ENCODE measurements at places on chromosomes 5 and 9.

GRCh38 chr5:135269199-135269598, 129.8 kb downstream of the MACROH2A1 start:
- no peak for DNase-seq

GRCh38 chr5:133814152-133814551, 154.3 kb downstream of the C5orf15 start:
- no peak for DNase-seq

GRCh38 chr5:108387758-108388157, 5.9 kb upstream of the FBXL17 start:
- no peak for DNase-seq

GRCh38 chr9:117549444-117549843, 134.6 kb upstream of the ASTN2 start:
- no peak for DNase-seq

DNA sequence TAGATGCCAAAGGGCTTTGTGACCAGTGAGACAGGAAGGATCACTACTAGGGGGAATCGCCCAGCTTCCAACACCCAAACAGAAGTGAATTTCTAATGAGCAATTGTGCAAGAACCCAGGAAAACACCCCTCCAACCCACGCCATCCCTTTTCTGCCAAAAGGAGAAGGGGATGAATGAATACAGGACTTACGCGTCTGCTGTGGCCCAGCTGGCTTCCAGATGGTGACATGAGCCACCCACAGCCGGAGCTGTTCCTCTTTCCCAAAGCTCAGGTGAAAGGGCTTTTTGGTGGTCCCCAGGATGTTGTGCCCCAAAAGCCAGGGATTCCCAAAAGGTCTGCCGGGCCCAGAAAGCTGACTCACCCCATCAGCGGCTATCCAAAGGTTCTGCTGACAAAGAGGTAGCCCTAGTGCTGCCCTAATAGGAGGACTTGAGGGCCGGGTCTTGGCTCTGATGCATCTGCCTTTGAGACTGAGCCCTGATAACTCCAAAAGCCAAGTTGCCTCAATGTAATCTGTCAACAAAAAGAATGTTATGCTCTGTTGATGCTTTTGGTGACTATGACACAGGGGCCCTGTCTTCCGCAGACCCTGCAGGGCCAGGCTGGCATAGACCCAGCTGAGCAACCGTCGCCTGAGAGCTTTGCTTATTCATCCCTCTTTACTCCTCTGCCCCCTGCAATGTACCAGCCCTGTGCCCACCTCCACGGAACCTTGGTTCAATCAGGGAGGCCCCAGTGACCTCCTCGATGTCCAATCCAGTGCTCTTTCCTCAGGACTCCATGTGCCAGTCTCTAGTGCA, 14.5 kb downstream of the GSN start:
- DNase-seq: no peak

- DNase-seq: no peak
These were observed 158.1 kb downstream of the NPR3 start for GRCh38 chr5:32869216-32869615.

- DNase-seq: no peak
These were observed 15.3 kb downstream of the ALDH1A1 start for GRCh38 chr9:72937545-72937944.

DNA sequence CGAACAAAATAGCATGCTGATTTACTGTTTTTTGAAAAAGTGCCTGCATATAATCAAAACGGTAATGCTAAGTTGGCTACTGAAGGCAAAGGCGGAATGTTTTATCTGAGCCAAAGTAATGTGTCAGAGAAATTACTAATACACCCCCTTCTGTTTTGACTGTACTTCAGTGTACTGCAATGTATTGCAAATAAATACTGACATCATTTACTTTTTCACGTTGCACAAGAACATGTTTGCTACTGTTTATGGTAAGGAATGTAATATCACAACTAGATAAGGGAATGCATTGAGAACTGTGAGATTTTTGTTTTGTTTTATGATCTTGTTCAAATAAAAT, 813 bp upstream of the AGTPBP1 start:
- no peak for DNase-seq

- DNase-seq: no peak
These were observed 116.5 kb downstream of the ANKRD55 start for GRCh38 chr5:56116599-56117141.

DNA sequence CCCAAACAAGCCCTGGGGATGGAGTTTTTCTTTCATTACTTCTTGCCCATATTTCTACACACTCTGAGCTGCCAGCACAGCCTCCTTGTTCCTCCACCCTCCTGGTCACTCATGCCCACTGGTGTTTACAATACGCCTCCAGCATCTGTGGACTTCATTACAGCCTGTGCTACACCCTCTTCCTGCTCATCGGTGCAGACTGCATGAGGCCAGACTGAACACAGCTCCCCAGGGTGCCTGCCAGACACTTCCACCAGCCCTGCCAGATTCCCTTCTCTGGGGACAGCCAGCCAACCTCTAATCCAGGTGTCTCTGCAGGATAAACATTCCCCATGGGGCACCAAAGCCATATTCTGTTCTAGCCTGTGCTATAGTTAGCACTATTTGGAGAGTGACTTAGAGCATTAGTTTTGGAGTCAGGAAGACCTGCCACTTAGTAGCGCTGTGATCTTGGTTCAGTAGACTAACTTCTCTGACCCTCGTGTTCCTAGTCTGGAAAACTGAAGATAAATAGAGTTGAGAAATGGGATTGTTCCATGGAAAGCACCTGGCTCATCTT, 163.8 kb upstream of the KLF4 start:
- DNase-seq: no peak

GRCh38 chr9:33241298-33241697, 1.3 kb downstream of the SPINK4 start:
- no peak for DNase-seq
